Daoy (cell line): ENCODE measurements at places on chromosomes 2 and 18.

GRCh38 chr2:15561574-15562344, 625 bp upstream of the NBAS start:
- peak; percentile 29 for DNase-seq

- DNase-seq = peak; percentile 28
These were observed 145.5 kb downstream of the ADCYAP1 start for GRCh38 chr18:1050012-1050657.

- no peak for DNase-seq
These were observed 44.8 kb upstream of the SYT4 start for GRCh38 chr18:43322132-43322531.

DNA sequence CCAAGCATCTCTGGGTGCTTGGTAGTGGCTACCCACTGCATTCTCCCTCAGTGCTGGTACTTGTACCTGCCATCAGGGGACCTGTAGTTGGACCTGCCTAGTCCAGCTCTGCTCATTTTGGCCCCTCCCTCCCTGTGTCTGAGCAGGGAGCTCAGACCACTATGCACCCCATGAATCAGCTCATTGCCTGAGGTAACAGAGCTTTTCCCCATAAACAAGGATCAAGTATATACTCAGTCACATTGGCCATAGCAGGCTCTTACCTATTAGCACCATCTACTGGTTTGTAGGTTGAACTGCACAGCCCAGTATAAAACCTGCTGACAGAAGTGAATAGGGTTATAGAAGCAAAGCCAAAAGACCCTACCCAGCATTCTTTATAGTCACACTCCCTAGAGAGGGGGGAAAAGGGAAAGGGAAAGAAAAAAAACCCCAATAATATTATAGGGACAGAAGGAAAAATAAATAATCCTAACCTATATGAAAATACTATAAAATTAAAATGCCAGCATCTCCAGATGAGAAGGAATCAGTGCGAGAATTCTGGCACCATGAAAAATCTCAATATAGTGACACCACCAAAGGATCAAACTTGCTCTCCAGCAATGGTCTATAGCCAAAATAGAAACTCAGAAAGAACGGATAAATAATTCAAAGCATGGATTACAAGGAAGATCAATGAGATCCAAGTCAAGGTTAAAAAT, 6.9 kb upstream of the FLACC1 start:
- peak; percentile 34 for DNase-seq

DNA sequence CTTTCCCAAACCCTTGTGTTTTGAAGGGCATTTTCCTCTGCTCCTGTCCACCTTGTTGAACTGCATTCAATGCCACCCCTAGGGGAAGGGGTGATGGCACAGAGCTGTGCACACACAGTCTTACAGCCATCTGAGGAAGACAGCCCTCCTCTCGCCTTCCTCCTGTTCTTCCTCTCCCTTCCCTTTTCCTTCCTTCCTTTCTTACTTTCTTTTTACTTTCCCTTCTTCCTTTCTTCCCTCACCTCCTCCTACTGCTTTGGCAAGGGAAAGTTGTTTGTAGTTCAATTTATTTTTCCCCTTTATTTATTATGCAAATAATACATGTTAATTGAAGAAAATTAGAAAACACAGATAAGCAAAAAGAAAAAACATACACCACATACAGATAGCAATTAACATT, 99.4 kb downstream of the CDH20 start:
- no peak for DNase-seq

GRCh38 chr2:7377916-7378569, 460.8 kb downstream of the RNF144A start:
- DNase-seq = no peak

DNA sequence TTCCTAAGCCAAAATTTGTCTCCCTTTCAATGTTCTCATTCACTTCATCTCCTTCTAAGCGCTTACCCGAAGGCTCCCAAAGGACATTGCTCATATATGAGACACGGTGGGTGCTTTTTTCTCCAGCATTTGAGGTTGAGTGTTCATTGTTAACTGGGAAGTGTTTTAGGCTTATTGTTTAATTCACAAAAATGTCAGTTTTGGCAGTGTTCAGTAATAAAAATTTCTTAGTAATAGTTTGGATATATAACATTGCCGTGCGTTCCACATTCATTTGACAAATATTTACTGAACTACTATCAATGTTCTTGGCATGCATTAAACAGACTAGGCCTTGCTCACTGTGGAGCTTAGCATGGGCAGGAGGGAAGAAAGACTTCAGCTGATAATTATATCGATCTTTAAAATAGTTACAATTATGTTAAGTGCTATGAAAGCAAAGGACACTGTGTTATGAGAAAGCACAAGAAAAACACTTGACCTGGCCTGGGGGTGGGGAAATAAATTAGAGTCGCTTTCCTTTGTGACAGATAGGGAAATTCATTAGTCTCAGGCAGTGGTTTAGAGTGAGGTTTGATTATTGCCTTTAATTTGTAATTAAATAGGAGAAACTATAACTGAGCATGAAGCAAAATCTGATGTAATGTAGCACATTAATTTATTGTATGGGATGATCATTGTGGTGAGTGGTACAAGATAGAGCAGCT, 82.2 kb upstream of the DOCK10 start:
- DNase-seq = no peak
